ENCODE measurements at places on chromosomes 4 and X.

- no peak for DNase-seq
These were observed 146.2 kb downstream of the COL4A6 start for GRCh38 chrX:108292053-108292452.

- DNase-seq, result no peak
These were observed 93.7 kb upstream of the ZNF827 start for GRCh38 chr4:146032234-146032860.

DNA sequence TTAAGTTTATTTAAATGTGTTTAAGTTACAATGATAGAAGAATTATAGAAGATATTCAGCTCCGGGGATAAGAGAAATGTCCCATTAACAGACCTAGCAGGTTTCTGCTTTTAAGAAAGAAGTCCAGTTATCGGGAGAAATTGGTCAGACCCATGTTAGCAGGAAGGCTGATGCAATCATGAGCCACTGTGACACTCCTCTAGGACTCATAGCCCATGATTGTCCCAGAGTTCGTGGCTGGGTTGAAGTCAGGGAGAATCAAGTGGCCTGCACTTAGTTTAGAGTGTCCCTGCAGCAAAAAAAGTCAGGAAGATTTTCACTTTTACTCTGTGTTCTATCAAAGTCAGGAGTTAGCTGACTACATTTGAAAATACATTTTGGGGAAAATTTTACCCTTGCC lies 72.0 kb downstream of the TMEM144 start:
- DNase-seq, result no peak

- peak; percentile 3 for DNase-seq
These were observed 4.8 kb upstream of the DAPP1 start for GRCh38 chr4:99811850-99812249.

GRCh38 chrX:99654188-99654587 lies 755.9 kb downstream of the PCDH19 start:
- no peak for DNase-seq

- DNase-seq, result no peak
These were observed 137.6 kb upstream of the KLF3 start for GRCh38 chr4:38526412-38526811.

Data from activated CD4-positive, CD25-positive, alpha-beta regulatory T cell (primary cell).